ENCODE measurements at places on chromosomes 6 and 20. TPM values are rescaled to one million over a fixed set of nuclear protein-coding genes. Genes with fewer than 3 reads are reported as not detected.

DNA sequence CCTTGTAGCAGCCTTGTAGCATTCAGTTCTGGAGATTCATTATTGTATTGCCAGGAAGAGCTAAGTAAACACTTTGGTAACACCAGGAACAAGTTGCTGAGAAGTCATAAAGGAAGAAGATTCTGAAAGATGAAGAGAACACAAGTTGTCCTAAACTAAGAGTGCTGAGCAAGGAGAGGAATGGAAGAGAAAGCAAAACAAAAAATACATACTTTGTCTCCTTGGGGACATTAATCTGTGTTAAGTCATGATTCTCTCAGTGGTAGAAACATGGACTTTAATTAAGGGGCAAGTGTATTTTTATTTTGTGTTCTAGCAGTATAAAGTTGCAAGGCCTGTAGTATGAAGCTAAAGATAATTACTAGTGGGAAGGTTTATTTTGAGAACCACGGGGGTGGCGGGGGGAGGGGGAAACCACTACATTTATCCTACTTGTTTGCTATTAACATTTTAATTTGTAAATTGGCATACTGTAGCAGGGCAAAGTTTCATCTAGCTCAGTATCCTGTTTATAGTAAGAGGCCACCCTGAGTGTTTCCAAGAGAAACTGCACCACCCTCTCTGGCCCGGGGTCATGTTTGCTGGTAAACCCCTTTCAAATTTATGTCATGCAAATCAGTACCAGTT lies 463.0 kb downstream of the CDKAL1 start:
- no peak for DNase-seq

GRCh38 chr6:44260011-44260410 lies 2.7 kb upstream of the SLC35B2 start:
- DNase-seq, result no peak

DNA sequence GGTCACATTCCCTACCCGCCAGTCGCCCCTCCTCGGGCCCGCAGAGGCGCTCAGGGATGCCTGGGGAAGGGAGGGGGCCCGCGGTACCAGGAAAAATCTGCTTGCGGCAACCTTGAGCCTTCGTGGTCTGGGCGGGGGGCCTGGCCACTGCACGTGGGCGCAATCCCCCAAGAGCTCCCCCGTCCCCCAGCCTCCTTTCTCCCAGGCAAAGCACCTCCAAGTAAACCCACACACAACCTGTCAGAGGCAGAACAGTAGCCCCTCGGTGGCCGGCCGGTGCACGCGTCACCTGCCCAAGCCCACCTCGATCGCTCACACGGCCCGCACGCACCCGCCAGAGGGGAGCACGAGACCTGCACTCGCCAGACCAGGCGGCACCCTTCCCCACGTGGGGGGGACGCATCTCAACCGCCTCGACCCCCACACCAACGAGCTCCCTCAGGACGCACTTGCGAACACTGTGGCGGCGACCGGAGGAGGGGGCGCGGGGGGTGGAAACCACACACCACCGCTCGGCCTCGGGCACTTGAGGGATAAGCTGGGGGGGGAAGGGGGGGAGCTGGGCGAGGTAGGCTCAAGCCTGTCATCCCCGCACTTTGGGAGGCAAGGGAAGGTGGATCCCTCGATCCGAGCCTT lies 1955.7 kb upstream of the DEFB115 start:
- no peak for DNase-seq

- no peak for DNase-seq
These were observed 258 bp downstream of the PHF10 start for GRCh38 chr6:169723991-169724493.

DNA sequence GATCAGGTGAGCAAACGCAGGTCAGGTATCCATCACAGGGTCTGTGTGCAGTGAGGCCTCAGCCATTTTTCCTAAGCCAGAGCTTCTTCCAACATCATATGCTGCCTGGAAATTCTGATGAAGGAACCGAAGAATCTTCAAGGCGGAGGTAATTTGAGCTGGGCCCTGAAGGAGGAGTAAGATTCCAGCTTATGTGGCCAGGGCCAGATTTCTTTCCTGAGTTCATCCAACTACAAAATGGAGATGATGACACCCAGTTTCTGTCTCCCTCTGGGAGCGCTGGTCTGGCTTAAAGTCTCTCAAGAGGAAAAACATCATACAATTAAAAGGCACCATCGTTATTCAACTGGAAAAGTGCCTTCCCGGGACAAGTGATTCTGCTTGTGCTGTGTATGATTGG lies 6.9 kb upstream of the MANBAL start:
- DNase-seq, result no peak

GRCh38 chr20:52766645-52767435 lies 205.3 kb upstream of the TSHZ2 start:
- no peak for DNase-seq

GRCh38 chr6:113695516-113695915 lies 161.6 kb upstream of the MARCKS start:
- no peak for DNase-seq

- no peak for DNase-seq
These were observed 205.7 kb downstream of the DOK5 start for GRCh38 chr20:54680872-54681619.

DNA sequence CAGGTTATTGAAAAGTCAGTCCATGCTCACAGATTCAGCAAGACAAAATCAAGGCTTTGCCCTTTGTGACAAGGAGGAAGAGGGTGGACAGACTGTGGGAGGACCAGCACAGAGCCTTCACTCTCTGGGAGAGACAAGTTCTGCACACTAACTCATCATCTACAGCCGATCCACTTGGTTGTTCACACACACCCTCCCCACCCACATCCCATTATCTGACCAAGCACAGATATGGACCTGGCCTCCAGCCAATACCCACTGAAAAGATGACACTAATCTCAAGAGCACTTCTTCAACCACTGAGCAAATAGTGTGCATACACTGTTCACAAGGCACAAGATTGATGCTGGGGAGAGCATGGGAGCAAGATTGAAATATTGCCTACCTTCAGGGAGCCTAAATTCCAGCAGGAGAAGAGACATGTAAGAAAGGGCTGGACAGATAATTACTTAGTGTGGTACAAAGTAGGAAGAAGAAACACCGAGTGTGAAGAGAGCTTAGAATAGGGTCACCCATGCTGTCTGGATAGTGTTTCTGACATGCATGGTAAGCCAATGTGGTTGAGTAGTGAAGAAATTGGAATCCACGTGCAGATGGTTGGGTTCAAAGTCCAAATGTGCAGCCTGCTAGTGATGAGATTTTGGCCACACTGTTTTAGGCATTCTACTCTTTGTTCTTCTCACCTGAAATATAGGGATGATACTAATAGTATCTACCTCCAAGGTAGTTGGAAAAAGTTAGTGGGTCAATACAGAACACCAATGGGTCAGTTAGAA lies 21.7 kb upstream of the IL17A start:
- DNase-seq, result no peak

The PRND gene
- total RNA-seq, result not detected

The ULBP1 gene
- not detected for total RNA-seq

The ZNF391 gene
- 0.27 TPM for total RNA-seq

The VGLL2 gene
- total RNA-seq, result 10.3 TPM

The NMBR gene
- not detected for total RNA-seq

The CDH26 gene
- total RNA-seq, result 0.41 TPM

Measured in gastrocnemius medialis (tissue), 4 donors.